ENCODE measurements at places on chromosomes 5 and 9.

DNA sequence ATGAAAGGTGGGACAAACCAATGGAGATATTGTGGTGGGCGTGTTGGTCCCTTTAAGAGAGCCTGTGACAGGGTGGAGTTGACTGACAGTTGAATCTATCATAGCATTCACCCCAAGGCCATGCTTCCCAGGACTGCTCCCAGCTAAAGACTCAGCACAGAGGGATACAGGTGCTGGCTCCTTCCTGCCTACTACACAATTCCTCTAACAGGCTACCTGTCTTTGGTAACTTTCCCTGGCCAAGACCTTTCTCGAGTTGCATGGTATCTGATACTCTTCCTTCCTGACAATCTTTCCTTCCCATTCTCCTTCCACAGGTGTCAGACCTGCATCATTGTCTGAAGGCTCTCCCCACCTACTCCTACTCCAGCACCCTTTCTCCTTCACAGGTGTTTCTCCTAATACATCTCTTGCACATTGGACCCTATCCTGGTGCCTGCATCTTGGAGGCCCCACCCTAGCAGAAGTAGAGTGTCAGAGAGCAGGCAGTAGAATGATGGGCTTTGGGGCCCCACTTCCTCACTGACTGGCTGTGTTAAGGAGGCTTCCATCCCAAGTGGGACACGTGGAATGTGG is 120.7 kb upstream of the ALDH1B1 start:
- DNase-seq: no peak

- no peak for DNase-seq
Observed at GRCh38 chr9:132669319-132669697, 475 bp downstream of the DDX31 start.

- DNase-seq: no peak
Observed at GRCh38 chr9:33375238-33375840, 27.0 kb downstream of the AQP7 start.

DNA sequence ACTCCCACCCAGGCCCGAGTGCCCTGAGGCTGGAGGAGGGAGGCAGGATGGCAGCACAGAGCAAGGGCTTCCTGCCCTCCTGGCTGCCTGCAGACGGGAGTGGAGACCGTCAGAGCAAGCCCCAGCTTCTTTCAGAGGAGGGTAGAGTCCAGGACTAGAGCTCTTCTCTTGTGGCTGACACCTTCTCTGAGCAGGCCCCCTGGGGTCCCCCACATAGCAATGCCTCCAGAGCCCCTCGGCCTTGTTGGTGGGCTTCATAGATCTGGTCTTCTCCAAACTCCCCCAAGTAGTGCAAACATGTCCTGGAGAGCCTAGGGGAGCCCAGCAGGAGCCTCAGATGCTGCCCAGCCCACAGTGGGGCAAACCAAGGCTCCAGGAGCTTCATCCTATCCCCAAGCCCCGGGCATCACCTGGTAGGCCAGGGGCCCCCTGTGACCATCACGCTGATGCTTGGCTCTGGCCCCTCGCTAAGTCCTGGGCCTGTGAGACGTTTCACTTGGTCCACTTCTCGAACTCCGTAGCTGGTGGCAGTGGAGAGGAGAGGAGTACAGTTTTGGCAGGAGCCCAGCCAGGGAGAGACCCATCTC is 2.0 kb downstream of the MZB1 start:
- DNase-seq: no peak

- DNase-seq: no peak
Observed at GRCh38 chr5:180525399-180525798, 31.2 kb downstream of the CNOT6 start.

- no peak for DNase-seq
Observed at GRCh38 chr5:31585895-31586270, 53.0 kb upstream of the PDZD2 start.

DNA sequence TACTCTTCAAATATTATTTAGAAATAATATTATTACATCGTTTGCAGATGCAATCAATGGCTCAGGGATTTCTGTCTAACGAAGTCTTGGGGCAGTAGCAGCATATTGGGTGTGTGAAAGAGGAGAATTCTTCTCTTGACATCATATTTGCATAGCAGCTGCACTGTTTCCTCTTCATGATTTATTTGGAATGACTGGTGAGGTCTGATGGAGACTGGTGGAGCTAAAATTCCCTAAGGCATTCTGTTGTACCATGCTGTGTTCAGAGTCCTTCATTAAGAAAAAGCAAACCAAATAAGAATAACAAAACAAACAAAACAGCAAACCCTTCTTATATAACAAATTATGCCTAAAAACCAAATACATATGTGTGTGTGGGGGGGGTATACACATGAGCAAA is 177.6 kb downstream of the DIRAS2 start:
- DNase-seq: no peak

DNA sequence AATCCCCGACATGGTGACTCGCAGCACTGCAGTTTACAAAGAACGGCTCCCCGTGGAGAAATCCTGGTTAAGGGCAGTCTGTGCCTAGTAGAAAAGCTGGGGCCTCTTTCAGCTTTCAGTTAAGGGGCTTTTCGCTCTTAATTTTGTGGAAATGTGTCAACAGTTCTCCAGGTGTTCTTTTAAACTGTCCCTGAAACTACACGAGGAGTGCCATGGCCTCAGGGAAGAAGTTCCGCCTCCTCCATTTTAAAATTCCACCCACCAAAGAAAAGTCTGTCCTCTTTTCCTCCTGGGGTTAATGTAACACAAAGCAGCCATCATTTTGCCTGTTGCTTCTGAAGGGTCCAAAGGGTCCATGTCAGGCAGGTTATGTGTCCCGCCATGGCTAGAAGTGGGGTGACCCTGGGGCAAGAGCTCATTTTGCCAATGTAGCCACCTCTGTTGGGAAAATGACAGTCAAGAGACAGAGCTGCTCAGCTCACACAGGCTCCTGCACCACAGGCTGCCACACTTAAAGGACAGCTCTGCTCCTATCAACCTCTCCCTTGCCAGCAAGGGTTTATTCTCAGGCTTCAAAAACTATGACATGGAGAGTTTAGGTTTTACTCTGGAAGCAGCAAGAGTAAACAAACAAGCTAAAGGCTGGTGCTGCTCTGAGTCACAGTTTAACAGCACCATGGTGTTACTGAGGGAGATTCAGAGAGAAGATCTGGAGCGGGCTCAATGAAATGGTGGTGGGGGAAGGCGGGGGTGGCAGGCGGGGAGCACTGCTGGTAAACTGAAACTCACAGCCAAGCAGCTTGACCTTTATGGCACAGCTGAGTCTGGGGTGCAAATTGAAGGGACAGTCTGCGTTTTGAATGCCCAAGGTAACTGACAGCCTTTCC is 3.2 kb downstream of the WHRN start:
- DNase-seq: no peak

DNA sequence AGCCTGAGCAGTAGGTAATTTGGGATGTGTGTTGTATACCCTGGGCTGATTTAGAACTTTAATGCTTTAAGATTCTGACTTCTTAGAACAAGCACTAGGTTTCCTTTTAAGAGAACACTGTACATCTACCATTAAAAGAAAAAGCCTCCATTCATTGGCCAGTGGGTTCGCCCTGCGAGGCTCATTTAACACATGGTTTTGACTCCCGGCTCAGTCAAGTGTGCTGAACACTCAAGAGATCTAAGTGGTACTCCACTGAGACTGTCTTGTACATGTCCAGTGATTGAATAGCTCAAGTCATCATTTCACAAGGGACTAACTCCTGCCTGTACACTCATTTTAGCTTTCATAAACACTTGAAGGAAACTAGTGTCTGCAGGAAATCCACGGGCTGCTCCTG is 3.9 kb downstream of the FUBP3 start:
- no peak for DNase-seq

GRCh38 chr5:17258431-17258830 is 41.0 kb downstream of the BASP1 start:
- DNase-seq: no peak

DNA sequence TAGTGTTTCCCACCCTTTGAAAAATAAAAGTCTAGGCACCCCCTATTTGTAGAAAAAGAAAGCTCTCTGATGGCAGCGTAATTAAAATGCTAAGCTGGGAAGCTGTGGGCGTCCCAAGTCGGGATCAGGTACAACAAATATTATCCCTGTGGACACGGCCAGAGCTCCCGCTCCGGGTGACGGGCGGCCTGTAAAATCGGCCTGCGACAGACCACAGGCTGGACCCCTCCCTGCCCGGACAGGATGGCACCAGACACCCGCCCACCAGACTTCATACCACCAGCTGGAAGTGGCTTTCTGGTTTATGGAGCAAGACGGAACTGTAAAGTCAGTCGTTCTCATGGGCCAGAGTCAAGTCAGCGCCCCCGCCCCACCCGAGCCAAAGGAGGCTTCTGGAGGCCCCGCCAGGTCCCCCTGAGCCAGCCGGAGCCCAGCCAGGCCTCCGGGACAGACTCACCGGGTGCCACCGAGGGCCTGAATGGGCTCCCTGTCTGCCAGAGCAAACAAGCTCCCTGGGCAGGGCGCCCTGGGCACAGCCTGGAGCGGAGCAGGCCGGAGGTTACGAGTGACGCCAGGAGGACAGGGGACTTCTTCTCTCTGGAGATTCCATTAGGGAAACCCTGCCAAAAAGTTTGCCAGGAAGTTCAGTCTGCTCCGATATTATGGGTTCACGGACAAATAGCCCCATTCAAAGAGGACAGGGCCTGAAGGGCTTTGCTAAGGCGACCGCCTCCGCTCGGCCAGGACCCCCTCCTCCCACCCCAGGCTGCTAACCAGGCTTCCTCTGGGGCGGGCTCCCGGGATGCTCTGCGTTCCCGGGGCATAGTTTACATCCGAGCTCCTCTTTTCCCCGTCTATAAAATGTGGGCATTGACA is 173.7 kb downstream of the ERCC6L2 start:
- no peak for DNase-seq

DNA sequence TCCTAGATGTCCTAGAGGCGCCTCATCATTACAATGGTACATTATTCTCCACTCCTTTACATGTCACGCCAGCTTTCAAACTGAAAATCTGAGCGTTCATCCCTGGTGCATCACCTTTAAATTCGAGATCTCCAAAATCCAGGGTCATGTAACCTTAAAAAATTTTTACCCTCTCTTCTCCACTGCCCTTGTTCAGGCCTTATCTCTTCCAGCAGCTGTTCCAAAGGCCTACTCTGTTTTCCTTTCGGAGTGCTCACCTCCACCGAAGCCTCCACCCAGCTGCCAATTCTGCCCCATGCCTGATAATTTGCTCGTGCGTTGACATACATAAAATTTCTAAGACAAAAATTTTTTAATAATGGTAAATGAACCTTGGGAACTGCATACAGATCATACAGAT is 950 bp upstream of the MSH3 start:
- DNase-seq: no peak

DNA sequence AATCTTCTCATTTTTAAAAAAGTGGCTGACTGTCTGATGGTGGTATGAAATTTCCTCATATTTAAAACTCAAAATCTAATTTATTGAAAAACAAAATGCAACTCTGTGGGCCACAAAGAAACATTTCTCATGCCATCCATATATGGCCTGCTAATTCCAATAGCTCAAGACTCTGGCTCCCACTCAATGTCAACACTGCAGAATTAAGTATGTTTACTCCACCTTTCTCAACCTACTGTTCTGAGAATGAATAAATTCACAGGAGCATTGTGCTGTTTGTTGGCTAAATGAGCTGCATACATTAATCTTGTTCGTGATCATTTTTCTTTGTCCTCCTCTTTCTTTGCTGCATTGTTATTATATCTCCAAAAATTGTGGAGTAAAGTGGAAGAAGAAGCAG is 79.5 kb upstream of the GABRG2 start:
- DNase-seq: no peak

GRCh38 chr5:35112300-35112699 is 64.6 kb upstream of the AGXT2 start:
- DNase-seq: no peak

DNA sequence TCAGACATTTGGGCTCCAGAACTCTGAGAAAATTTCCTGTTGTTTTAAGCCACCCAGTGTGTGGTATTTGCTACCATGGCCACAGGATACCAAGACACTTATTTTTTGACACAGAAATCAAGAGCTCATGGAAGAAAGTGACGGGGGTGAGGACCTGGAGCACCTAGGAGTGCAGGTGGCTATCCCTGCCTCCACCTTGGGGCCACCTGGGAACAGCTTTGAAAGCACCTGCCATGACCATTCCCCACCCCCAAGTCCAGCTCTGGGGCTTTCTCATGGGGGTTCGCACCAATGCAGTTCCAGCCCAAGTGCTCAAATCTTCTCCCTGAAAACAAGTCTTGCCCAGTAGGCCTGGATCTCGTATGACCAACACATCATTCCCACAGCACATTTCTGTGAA is 214.9 kb upstream of the IRX1 start:
- no peak for DNase-seq

- DNase-seq: no peak
Observed at GRCh38 chr9:95801797-95802196, 73.7 kb upstream of the ERCC6L2 start.

GRCh38 chr5:138898299-138898698 is 23.2 kb upstream of the LRRTM2 start:
- no peak for DNase-seq

DNA sequence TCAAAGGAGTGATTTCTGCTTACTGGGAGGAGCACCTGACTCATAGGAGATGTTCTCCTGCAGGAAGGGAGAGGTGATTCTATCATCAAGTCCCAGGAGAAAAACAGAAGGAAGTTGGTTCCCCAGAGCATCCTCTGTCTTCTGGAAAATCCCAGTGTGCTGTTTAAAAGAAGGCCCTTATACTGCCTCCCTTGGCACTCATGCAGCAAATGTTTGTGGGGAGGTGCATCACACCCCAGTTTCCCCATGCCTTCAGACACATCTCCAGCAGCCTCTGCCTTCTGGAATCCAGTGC is 63.1 kb downstream of the PPARGC1B start:
- no peak for DNase-seq

GRCh38 chr5:80438739-80439138 is 30.9 kb downstream of the ZFYVE16 start:
- DNase-seq: no peak

GRCh38 chr5:13921578-13921977 is 22.9 kb downstream of the DNAH5 start:
- DNase-seq: no peak

GRCh38 chr5:82584631-82585030 is 306.5 kb upstream of the RPS23 start:
- DNase-seq: no peak

GRCh38 chr5:151819830-151820229 is 48.1 kb downstream of the G3BP1 start:
- no peak for DNase-seq

DNA sequence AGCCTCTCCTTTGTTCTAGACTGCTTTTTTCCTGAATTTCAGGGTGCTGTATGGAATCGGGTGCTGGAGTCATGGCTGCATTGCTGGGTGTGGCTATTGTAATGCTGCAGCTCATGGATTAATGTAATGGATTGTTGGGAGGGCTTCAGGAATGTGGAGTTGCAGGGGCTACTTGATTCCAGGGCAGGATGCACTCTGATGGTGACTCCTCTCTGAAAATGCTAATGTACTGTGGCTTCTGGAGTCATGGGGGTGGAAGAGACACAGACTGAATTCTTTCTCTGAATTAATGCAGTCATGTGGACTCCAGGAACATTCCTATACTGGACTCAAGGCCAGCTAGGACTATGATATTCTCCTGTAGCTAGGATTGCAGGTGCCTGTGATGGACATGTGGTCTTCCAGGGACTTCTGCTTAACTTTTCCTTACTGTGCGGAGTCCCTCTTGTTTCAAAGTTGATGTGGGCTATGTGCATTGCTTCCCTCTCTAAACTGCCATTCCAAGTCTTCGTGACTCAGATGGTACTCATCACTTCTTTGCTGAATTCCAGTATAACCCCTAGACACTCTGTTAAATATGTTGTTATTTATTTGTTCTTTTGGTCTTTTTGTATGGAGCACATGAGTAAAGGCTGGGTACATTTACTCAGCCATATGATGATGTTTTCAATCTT is 396.2 kb downstream of the KCTD16 start:
- DNase-seq: no peak

- no peak for DNase-seq
Observed at GRCh38 chr5:109674596-109674995, 15.1 kb upstream of the MAN2A1 start.

GRCh38 chr5:23445573-23445972 is 61.8 kb upstream of the PRDM9 start:
- DNase-seq: no peak
